ENCODE measurements at places on chromosomes 5 and 9.

DNA sequence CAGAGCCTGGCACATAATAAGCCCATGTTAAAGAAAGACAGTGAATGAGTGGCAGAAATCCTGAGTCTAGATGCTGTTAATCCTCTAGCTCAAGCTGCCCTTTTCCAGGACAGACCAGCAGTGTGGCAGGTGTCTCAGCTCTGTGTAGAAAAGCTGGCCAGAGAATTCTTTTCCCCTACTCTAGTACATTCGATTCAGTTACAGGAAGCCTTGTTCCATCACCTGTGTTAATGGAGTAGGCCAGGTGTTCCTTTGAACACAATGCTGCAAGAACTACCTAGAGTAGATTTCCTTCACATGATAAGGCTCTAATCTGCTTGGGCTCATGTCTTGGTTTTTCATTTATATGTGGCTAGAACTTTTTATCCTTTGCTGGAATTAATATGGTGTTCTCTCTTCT, 52.5 kb downstream of the NUP214 start:
- no peak for DNase-seq

DNA sequence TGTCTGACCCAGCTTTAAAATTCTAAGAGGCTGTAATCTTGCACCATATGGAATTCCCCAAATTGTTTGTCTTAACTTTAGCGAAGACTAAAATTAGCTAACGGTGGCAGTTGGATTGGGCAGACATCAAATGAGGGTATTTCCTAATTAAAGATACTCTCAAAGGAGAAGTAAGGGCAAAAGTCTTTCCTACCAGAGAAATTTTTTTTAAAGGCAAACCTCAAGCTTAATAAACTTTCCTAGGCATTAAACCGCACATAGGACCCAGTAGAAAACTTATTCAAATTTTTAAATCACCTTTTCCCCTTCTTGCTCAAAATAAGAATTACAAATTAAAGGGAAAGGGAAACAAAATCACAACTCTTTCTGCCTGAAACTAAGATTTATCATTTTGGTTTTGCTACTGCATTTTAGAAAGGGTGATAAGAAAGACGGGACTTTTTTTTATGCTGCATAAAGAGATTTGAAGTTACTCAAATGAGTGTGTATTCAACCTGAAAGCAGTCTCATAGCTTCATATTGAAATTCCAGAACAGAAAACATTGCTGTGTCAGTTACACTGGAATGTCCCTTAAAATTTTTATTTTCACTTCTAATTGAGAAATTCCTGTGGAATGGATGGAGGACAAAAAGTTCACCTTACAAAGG, 189.1 kb upstream of the PTGER4 start:
- DNase-seq, result no peak

DNA sequence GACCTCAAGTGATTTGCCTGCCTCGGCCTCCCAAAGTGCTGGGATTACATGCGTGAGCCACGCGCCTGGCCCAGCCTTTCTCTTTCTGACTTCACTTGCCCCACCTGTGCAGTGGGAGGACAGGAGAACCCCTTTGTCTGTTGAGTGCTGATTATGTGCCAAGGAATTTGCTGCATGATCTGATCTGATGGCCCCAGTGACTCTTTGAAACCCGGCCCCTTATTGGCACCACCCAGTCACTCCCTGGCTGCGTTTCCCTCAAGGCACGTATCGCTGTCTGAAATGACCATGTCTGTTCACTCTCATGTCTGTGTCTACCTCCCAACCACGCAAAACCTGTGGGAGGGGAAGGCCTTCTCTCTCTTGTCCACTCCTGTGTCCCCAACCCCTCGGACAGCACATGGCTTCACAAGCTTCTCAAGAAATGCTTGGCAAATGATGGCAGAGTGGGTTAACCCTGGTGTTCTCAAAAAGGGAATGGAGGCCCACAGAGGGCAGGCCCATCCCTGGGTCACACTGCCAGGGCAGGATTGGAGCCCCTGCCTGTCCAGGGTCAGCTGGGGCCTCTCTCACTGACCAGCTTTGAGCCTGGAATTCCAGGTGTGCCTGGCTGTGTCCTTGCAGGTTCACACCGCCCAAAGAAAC, 21.9 kb downstream of the NEK6 start:
- no peak for DNase-seq

- DNase-seq, result no peak
These were observed 104.9 kb downstream of the KLHL3 start for GRCh38 chr5:137630972-137631370.

GRCh38 chr5:177430972-177431316, 4.5 kb downstream of the GRK6 start:
- no peak for DNase-seq

GRCh38 chr9:134652291-134653225, 11.0 kb downstream of the COL5A1 start:
- DNase-seq, result no peak

GRCh38 chr5:169723103-169723831, 86.2 kb downstream of the DOCK2 start:
- DNase-seq, result no peak

DNA sequence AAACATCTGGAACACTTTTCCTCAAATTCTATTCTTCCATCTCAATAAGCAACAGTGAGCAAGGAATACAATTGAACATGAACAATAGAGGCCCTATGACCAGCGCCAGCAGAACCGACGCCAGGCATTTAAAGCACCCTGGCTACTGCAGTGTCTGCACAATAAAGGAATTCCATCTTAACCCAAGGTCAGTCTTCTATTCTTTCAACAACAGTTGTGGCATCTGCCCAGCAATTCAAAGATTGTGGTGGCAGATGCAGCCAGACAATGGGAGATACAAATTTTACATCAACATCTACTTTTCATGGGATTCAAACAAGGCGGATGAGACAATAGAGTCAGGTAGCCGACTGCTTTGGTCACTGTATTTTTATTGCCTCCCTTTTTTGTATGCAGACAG, 65.9 kb downstream of the ELL2 start:
- no peak for DNase-seq

- DNase-seq, result no peak
These were observed 65.2 kb upstream of the ADRA1B start for GRCh38 chr5:159851053-159851452.

DNA sequence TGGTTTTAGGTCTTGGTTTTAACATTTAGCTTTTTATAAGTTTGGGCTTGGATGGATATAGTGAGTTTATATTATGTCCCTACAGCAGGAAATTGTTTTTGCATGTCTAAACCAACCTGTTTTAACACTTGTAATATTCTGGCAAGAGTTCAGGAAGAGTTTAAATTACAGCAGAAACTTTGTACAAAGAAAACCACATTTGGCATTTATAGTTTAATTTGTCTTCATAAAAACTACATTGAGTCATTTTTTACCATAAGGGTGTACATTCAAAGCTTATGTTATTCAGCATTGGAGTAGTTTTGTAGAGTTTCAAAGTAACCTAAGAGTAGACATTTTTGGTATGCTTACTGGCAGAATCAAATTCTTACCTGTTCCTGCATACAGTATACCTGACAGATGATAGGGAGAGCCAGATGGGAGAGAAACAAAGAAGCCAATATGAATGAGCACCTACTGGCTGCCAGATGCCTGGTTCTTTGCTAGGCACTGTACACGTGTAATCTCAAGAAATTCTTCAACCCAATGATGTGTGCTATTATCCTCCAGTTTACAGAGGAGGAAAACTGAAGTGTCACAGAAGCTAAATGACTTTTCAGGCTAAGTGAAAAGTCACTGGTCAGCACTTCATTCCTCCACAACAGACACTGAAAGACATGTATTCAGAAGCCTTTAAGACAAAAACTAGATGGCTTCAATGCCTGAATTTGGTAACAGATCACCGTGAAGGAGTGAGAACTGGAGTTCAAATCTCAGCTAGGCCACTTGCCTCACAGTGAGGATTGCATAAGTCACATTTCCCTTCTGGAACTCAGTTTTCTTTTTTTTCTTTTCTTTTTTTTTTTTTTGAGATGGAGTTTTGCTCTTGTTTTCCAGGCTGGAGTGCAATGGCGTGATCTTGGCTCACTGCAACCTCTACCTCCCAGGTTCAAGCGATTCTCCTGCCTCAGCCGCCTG, 25.9 kb upstream of the ECM2 start:
- no peak for DNase-seq

DNA sequence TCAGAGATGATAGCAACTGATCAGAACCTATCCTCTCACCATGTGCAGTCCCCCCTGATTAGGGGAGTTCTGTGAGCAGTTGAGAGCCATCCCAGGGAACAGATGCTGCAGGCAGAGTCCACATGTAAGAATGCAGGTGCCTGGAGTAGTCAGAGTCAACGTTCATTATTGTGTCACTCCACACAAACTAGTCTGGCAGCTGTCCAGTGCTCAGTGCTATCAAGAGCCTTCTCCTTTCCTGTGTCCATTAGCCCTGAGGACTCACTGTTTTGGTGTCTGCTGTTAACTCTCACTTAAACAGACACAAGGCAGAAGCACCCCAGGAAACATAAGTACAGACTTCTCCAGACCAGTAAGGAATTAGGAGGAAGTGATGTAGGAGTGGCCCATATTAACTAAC, 2.5 kb downstream of the SH3TC2 start:
- DNase-seq, result no peak

GRCh38 chr9:97933297-97933998, 4.5 kb downstream of the HEMGN start:
- DNase-seq, result no peak

DNA sequence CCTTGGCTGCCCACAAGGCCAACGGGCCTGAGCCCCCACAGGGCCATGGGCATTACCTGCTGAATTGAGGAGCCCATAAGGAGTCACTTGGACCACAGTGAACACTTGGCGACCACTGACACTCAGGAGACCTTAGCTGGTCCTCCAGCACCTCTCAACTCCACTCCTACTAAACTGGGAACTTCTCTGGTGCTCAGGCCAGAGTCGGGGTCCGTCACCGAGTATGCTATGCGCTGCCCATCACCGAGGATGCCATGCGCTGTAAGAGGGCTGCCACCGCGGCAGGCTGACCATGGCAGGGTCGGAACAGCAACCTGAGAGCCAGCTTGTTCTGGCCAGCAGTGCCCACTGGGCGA, 600 bp upstream of the SQSTM1 start:
- DNase-seq, result no peak

GRCh38 chr5:160449458-160449857, 27.8 kb downstream of the PTTG1 start:
- no peak for DNase-seq

DNA sequence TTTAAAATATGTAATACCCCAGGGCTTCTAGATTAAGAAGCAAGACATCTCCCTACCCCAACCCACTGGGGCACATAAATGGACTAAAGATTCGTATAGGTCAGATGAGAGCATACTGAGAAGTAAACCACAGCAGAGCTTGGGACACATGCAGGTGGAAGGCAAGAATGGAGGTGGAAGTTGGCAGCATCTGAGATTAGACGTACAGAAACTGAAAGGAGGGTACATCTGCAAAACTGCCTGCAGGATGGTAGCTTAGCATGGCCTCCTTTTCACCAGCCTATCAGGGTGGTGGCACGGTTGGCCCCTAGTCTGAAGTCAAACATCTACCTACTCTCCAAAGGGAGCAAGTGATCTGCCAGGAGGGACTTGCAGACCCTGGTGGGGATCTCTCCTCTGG, 181.8 kb downstream of the TSSK1B start:
- DNase-seq, result no peak

DNA sequence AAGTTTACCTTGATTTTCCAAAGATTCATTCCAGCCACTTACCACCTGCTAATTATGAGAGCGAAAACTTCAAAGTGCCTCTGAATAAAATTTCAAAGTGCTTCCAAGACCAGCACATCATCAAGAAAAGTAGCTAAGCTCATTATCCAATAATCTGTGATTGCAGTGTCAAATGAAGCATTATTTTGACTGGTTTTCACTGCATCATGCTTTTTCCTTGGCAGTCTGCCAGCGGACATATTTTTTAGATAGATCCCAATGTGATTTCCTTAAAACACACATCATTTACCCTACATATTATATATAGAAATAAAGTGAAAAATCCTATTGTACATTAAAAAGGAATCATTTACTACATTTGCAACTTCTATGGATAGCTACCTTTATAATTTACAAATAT, 508.6 kb upstream of the FAM174A start:
- no peak for DNase-seq

DNA sequence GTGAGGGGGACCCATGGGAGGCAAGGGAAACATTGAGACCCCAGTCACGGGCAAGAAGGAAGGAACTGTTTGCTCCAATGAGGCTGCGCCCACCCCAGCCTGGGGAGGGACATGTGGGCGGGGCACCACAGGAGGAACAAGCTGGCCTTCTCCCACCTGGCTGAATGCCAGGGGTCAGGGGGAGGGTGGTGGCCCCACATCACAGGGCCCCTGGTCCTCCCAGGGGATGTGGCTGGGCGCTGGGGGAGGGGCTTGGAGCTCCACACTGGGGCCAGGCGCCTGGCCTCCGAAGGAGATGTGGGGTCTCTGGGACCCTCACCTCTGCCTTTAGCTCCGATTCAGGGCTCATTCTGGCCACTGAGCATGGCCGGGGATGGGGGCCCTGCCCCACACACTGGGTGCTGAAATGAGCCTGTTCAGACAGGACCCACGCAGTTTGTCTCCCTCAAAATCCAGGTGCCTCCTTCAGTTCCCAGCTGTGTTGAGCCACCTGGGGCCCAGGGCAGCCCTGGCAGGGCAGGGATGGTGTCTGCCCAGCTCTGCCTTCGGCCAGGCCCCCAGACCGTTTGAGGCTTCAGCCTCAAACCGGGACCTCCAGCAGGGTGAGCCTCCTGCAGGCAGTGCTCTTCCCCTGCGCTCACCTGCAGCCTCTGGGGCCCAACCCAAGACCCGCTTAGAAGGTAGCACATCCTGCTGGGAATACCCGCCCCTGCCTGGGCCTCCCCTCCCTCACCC, 33.2 kb upstream of the NOTCH1 start:
- DNase-seq, result no peak

DNA sequence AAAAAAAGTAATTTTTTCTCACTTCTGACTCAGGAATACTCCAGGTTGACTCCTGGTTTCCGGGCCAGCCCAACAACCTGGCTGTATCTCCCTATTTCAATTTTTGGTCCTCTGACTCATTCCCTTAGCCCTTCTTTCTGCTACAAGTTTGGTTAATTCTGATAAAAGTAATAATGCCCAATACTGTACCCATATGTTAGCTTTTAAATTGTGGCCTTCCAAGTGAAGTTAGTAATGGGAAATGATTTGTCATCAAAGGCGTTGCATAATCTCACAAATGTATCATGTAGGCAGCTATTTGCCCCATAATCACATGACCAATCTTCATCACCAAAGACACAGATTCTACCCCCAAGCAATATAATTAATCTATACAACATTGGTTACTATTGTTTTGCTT, 31.1 kb upstream of the BNC2 start:
- no peak for DNase-seq

DNA sequence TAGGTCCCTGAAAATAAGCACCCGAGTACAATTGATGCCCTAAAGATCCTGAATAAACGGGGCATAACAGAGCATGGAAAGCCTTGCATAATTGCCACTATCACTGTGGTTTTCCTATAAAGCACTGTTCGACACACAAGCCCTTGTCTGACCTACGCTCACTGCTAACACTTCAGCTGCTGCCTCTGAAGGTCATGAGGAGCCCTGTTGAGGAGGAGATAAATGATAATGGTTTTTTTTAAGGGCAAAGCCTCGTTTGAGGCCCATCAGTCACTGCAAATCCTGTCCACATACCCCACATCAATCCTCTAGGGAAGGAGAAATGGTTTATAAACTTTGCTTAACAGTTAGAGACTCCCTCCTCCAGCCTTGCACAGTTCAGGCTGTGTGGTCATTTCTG, 35.1 kb downstream of the GABBR2 start:
- DNase-seq, result no peak

All from HS-27A (cell line).